RWPE1 (cell line): ENCODE measurements at places on chromosomes 4 and X.
A peak's percentile ranks its signal among the peaks of the same experiment; 100 is the strongest.

DNA sequence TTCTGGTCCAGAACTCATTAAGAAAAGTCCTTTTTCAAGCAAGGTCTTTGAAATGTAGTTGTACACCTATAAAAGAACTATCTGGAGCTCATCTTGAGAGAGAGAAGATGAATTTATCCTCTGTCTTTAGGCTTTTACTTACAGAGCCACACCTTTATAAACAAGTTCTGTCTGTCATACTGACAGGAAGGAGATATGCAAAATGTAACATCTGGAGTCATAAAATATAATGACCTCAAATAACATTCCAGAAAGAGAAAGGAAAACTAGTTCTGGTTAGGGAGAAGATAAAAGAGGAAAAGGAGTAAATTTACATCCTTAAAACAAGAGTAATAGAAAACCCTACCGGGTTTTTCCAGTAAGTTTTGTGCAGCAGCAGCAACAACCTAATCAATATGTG is 1.3 kb downstream of the INPP4B start:
- no peak for DNase-seq

DNA sequence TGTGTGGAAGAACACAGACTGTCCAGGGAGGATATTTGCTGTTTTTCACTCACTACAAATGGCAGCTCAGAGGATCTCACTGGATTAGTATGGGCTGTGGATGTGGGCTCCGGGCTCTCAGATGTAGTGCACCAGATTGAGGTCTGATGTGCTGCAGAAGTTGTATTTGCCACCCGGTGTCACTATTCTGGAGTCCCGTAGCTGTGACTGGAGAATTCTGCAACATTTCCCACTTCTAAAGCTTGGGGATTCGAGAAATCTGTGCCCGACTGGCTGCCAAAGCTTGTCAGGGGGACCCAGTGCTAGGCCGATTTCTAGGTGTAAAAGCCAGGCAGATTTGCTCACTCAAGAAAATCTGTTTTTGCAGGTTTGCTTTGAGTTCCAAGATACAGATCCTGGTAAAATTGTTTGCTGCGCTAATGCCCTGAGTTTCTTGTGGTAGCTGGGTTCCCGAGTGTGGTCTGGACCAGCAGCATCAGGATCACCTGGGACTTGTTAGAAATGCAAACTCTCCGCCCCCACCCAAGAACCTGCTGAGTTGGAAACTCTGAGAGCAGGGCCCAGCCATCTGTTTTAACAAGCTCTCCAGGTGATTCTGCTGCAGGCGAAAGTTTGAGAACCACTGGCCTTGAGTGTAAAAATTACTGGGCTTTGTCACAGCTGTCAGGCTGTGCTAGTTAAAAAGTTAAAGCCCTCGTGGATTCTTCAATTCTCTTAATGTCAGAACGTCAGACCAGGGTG is 18.1 kb downstream of the KIT start:
- no peak for DNase-seq

DNA sequence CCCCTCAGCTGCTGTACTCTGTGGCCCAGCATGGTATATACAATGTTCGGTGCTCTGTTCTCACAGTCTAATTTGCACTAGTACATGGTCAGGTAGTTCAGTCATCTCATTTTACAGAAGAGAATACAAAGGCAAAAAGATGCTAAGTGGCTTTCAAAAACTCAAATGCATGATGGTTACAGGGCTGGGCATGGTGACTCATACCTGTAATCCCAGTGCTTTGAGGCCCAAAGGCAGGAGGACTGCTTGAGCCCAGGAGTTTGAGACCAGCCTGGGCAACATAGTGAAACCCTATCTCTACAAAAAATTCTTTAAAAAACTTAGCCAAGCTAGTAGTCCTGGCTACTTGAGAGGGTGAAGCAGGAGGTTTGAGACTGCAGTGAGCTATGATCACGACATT is 210.5 kb upstream of the KIT start:
- DNase-seq = no peak

GRCh38 chr4:36006226-36006625 is 238.1 kb downstream of the ARAP2 start:
- DNase-seq = peak; percentile 58

DNA sequence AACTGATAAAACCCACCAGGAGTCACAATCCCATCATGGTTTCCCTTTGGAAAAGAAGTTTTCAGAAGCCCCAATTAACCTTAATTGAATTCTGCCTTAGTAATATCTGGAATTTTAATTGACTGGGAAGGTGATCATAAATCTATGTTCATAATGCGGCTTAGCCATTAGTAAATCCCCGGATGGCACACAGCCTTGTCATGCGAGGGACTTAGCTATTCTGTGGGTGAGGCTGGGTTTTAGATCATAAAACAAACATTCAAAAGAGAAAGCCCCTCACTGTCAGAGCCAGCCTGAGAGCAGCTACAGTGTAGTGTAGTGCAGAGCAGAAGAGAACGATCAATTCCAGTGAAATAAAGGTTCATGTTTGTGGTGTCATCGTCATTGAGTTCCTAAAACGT is 124.0 kb upstream of the NOCT start:
- no peak for DNase-seq

GRCh38 chr4:114603497-114603896 is 4.9 kb downstream of the UGT8 start:
- no peak for DNase-seq

DNA sequence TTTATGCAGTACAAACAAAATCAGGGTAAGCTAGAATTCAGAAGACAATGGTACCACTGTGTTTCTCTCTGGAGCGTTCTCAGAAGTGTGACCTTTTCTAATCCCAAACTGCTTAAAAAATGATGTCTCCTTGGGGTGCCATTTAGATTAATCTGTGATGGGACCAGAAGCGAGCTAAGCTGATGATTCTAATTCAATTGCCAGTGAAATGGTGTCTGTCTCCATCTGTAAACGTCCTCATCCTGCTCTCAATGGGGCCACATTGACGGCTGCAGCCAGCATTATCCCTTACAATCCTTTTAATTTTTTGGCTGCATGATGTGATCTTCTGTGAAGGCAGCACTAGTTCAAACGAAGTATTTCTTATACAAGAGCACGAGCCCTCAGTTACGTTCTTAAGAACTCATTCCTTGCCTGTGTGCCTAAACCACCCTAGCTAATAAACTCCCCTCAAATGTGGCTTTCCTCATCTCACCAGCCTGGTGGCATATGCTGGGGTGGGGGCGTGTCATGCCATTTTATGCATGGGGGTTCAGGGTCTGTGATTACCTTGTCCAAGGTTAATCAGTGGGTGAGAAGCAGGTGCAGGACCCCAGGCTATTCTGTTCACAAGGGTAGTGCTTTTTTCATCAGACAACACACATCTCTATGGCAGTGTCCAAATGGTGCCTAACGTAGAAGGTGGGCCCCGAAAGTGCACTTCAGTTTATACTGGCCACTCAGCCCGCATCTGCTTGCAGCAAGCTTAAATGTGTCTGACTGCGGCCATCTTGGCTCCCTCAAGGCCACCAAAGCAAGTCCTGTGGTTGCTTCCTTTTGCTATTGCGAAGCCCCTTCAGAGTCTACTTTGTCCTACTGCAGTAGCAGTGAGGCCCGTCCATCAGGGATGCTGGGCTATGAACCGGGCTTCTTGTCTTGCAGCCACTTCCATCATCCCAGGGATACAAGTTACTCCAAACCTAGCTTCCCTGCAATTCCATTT is 45.7 kb upstream of the SLC2A9 start:
- no peak for DNase-seq

- no peak for DNase-seq
Observed at GRCh38 chr4:57191523-57192034, 81.4 kb upstream of the IGFBP7 start.

GRCh38 chr4:64407000-64407399 is 2.2 kb downstream of the TECRL start:
- DNase-seq = no peak

DNA sequence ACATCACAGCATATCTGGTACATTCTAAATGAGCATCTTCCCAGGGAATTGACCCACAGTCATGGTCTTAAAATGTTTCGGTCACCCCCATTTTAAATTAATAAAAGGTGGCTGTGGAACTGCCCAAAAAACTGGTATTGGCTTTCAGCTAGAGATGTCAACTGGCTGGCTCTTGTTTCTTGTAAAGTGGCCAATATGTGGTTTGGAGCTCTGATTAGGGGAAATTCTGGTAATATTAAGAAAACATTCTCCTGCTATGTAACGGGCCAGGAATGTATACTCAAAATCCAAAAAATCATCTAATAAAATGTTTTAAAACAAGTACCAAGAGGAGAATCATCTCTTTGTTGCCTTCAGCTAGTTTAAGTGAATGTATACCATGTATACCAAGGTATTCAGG is 62.0 kb upstream of the VCX2 start:
- DNase-seq = no peak

DNA sequence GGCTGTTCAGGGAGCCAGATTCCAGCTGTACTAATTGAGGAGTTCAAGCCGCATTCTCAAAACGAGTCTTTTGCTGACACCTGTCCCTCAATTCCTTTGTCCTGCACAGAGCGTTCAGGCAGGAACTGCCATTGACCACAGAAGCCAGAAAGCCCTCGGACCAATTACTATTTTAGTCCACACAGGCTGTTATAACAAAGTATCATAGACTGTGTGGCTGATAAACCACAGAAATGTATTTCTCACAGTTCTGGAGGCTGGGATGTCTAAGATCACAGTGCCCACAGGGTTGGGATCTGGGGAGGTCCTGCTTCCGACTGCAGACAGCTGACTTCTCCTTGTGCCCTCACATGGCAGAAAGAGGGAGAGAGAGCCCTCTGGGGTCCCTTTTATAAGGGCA is 119.8 kb upstream of the ATP6AP2 start:
- DNase-seq = no peak

DNA sequence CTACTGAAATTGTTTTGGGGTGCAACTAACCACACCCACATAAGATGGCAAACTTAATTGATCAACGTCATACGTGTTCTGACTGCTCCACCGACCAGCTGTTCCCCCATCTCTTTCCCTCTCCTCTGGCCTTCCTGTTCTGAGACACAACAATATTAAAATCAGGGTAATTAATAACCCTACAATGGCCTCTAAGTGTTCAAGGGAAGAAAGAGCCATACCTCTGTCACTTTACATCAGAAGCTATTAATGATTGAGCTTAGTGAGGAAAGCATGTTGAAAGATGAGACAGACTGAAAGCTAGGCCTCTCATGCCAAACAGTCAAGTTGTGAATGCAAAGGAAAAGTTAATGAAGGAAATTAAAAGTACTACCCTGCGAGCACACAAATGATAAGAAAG is 173.9 kb upstream of the FTHL17 start:
- DNase-seq = no peak

DNA sequence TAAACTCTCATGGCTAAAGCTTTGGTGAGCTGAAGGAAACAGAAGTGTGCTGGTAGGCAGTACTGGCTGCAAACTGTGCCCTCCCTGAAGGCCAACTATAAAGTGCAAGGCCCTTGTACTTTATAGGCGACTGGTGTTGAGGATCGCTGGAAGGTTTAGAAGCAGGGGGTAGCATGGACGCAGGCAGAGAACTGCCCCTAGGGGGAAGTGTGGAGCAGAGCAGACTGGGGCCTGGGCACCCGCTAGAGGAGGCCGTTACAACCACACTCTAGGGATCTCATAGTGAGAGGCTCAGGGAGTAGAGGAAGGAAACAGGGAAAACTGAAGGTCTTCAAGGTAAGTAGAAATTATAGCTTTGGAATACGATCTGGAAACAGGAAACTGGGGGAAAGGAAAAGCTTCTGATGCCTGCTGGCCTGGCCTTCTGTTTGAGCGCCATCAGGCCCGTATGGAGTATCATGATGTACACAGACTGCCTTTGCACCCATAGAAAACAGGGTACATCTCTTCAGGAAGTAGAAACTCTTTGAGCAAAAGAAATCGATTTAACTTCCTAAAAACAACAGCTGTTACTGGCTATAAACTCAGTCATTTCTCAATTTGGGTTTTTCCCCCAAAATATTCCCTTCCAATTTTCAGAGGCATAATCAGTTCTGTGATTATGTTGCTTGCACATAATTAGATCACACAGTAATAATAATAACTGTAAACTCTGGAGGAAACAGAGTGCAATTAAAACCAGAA is 23.9 kb upstream of the TMSB4X start:
- no peak for DNase-seq

DNA sequence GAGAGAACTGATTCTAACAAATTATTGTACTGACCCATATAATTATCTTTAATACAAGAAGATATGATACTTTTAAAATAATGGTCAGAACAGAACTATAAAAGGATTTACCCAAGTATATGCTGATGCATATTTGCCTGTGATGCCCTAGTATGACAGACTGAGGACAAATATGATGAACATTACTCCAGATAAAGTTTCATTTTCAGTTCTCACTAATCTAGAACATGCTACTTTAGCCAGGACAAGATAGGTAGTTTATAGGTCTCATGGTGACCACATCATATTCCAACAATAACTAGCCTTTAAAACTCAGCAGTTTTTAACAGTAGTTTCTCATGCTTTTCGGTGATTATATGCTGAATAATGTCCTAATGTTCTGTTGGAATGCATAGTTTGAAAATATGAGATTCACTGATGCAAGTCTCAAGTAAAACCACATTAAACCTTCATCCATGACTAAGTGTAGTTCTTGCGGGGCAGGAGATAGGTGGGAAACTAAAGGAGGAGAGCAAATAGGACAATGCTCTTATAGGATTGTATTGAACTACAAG is 295.2 kb upstream of the AGA start:
- DNase-seq = no peak

GRCh38 chrX:12269484-12269883 is 131.2 kb downstream of the FRMPD4 start:
- DNase-seq = peak; percentile 1

DNA sequence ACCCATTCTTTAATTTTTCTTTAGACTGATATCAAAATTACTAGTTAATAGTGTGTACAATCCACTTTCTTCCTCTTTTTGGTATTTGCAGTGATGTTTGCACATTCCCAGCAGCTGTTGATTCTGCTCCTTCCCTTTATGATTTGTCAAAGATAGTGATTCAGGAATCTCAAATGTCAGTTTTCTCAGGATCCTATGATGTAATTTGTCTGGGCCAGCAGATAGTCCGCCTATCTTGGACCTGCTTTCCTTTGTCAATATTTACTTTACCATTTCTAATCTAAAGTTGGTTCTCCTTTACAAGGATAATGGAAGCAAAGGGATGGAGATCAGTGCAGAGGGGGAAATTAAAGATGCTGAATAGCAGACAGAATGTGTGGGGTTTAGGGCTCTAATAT is 122.1 kb downstream of the REELD1 start:
- DNase-seq = no peak

DNA sequence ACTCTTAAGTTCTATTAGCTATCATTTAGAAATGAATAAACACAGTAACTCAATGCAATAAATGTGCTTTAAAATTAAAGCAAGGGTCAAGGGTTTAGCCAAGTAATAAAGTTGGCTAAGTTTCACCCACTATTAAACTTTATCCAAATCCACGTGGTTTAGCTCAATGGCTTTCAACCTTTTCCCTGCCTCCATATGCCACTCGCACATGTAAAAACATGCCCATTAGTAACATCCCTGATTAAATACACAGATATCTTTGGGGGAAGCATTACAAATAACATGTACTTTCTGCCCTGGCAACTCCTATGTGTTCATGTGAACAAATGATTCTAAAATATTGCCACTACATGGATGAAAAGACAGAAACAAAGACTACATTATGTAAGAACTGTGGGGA is 130.8 kb downstream of the ZAR1 start:
- peak; percentile 29 for DNase-seq
